ENCODE measurements at places on chromosomes 2 and 18.

GRCh38 chr2:237616373-237616733 is 11.0 kb upstream of the LRRFIP1 start:
- DNase-seq, result no peak

DNA sequence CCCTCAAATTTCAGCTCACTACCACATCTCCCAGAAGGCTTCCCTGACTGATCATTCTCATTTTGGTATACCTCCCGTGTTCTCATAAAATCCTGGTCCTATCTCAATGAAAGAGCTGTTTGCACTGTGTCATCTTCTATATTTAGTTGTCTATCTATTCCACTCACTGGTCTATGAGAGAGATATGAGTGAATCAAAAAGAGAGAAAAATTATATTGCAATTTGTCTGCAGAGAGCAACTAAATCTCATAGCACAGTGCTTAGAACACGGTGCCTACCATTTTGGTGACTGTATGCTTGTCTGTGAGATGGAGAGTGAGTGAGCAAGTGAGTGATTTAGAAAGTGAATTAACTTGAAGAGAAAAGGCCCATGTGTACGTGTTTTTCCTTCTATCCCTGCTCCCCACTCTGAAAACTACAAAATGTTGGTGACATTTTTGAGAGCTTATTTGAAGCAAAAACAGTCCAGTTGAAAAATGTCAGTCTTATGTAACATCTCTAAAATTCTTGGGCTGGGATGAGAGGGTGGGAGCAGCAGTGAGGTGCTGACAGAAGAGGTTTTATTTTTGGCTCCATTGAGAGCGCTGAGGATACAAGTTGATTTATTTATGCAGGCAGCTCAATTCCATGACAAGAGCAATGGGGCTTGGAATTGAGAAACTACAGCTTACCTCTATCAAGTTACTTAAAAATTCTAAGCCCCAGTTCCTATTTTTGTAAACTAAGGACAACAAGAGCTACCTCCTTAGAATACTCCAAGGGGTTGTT is 373.5 kb upstream of the CHST9 start:
- DNase-seq, result no peak

DNA sequence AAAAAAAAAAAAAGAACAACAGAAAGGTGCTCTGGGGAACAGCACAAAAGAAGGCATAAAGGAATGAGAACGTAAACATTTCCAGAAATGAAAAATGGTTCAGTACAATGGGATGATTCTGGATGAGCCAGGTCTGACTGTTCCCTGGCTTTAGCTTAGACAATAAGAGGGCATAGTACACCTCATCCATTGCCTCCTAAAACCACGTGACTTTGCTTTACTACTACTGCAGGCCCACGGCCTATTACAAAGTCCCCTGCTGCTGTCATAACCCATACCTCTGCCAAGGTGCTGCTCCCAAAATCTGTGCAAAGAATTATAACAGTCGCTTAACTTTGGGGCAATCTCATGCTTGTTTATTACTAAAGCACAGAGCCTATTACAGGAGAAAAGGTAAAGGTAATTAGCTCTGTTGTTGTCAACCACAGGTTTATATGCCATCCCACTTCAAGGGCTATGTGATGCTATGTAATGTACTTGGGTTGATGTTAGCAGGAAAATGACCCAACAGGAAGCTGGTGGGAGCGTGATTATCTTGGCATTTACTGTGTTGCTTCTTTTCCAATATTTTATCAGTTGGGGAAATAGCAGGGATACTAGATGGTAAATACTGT is 26.8 kb downstream of the STK17B start:
- no peak for DNase-seq

GRCh38 chr2:108853421-108853820 is 66.8 kb downstream of the CCDC138 start:
- DNase-seq, result no peak

DNA sequence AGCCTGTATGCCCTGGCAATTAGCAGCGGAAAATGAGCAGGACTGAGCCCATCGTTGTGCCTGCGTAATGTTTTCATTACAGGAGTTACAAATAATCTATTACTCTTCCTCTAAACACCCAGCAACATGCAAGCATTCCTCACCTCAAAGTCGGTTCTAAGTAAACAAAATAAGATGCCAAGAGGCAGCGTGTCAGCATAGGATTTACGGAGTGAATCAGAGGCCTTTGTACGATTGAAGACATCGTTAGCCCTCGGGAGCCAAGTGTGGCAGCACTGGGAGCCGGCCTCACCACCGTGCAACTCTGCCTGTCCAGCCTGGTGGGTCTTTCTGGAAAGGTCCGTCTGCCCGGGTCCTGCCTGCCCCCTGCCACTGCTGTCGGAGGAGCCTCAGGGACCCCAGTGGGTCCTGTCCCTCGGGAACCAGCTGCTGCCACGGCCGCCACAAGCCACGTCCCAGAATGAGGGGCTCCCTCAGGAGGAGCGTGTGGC is 80.1 kb upstream of the CTDP1 start:
- no peak for DNase-seq

DNA sequence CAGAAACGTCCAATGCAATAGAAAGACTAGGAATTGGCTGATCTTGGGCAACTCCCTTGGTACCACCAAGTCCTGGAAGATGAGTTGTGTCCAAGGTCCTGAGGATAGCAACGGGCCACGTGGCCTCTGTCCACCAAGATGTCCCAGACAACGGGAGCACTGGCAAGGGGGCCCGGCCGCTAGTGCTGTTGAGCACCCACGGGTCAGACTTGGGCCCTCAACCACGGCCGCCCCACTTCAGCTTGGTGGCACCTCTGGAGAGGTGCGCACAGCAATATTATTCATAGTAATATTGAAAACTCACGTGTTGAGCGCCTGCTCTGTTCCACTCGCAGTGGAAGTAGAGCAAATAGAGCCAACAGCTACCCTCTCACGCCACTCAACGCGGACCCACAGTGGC is 19.0 kb downstream of the PASK start:
- DNase-seq, result no peak

- DNase-seq, result no peak
These were observed 3.4 kb downstream of the SGPP2 start for GRCh38 chr2:222427646-222428301.

DNA sequence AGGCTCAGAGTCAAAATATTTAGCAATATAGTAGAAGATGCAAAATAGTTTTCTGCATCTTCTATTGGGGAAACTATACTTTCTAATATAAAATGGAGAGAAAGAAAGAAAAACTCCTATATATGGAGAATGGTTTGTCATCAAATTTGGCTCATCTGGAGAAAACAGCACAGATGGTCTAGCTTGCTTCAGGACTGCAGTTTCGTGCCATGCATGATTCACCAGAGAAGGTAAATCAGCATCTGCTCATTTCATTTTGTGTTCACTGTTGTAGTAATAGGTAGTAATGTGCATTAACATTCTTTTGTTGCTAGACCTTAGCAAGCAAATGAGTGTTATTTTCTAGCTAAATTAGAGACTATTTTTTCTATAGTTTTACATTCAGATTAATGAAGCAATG is 179.0 kb downstream of the ASXL3 start:
- no peak for DNase-seq

DNA sequence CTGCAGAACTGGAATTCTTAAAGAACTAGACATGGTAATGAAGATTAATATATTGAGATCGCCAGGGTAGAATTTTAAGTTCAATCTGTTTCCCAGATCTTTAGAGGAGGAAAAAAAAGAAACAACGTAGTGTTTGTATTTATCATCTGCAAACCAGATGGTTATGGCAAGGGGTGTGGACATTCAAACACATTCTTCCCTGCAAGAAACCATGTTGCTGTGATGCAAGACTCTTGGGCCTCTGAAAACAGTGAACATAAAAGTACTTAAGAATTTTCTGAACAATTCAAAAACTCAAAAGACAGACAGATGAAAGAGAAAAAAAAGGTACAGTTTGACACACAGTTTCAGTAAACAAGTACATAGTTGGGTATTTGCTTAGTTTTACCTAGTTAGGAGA is 35.6 kb downstream of the COL5A2 start:
- DNase-seq, result no peak

GRCh38 chr18:50000227-50000626 is 186.9 kb upstream of the ACAA2 start:
- DNase-seq, result no peak

GRCh38 chr2:239723486-239724193 is 301.5 kb downstream of the NDUFA10 start:
- no peak for DNase-seq

DNA sequence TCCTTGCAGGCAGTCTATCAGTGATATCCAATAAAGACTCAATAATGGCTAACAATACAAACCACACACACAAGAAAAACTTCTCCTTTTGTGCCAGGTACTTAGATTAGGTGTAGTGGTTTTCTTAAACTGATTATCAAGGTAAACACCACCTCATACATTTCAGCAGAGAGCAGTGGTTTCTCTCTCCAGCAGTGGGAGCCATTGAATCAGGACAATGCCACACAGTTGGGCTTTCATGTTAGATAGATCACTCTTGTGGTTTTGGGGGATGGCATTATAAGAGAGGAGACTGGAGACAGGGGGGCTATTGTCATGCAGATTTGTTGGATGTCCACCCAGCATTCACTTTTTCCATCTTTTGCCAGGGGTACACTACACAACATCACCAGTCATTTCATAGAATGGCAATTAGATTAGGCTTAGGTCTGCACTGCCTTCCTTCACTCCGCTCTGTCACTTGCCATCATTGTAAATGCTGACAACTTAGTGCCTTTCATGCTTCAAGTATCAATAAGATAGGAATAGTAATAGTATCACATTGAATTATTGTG is 13.6 kb upstream of the IRS1 start:
- DNase-seq, result no peak

DNA sequence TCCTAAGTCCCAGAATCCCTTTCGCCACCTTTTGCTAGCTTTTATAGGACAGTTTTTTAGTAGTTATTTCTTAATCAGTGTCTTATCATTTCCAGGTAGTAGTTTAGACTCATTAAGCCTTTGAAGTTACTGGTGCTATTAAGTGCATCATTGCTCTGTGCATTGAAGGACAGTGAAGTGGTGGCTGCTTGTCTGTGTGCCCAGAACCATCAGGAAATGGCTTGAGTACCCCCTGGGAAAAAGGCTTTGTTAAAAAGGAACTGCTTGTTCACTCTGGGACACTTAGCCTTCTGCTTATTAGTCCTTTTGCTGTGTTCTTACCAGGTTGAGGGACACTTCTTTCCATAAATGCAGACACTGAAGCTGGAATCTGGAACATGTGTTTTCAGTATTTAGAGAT is 30.0 kb downstream of the DTNA start:
- DNase-seq, result no peak

GRCh38 chr2:54429054-54429453 is 27.1 kb upstream of the SPTBN1 start:
- no peak for DNase-seq

GRCh38 chr18:22172594-22173049 is 3.2 kb downstream of the GATA6 start:
- no peak for DNase-seq

DNA sequence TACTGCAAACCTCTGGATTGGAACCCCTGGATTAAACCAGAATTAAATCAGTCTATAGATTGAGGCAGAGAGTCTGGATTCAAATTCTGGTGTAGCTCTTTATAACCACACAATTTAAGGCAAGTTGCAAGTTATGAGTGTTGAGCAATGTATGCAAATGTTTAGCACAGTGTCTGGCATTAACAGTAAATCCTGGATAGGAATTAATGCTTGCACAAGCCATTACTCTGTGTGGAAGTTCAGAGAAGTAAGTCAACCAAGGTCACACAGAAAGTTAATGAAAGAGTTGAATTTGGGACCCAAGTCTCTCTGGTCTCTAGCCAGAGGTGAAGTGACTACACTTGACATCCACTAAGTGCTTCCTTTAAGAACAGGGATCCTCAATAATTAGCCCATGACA is 2.0 kb upstream of the MARCO start:
- no peak for DNase-seq

DNA sequence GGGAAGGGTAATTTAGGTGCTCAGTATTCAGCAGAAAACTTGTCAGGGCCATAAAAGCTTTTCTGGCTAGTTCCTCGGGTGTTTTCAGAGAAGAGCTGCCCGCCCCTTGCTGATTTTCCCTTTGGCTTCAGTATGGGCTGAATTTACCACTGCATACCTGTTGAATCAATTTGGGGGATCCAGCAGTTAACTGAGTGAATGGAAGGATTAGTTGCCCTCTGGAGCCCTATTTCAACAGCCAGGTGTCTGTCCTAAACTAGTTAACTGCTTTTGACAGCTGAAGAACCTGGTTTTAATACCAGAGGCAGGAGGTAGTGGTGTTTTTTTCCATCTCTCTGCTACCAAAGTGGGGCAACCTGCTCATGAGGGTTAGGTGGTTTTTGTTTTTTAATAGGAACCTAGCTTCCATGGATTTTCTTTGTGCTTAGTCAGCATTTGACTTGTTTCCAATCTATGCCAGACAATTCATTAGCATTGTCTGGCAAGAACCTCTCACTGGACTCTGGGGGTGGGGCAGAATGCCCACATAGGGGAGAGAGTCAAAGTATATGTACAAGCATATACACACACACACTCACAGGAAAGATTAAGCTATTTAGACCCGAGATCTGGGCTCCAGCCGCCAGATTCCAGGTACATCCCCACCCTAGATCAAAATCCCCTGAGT is 166.5 kb upstream of the SIX3 start:
- no peak for DNase-seq

Data from CD4-positive, alpha-beta T cell treated with Interleukin-1 beta for 1 hour (primary cell).